Skeletal muscle tissue (tissue), 5 donors: ENCODE measurements at places on chromosomes 1 and 21. TPM values are rescaled to one million over a fixed set of nuclear protein-coding genes. Genes with fewer than 3 reads are reported as not detected.

HCRTR1 gene
- total RNA-seq = not detected

MORN1 gene
- total RNA-seq = 4.2 TPM

CELA3A gene
- not detected for total RNA-seq

CYP4B1 gene
- not detected for total RNA-seq

SHISAL2A gene
- 0.52 TPM for total RNA-seq

FBXO2 gene
- total RNA-seq = 0.52 TPM

ANKRD65 gene
- 5.7 TPM for total RNA-seq

GPR37L1 gene
- under 0.01 TPM for total RNA-seq

OR2L2 gene
- not detected for total RNA-seq

DCDC2B gene
- not detected for total RNA-seq

TNFRSF14 gene
- 11.5 TPM for total RNA-seq

SERPINC1 gene
- total RNA-seq = not detected

GREM2 gene
- total RNA-seq = 2.6 TPM

MPL gene
- not detected for total RNA-seq

ANKRD35 gene
- 1.6 TPM for total RNA-seq
